Stimulated activated naive CD8-positive, alpha-beta T cell treated with anti-CD3 and anti-CD28 coated beads, Interleukin-15, amount 100 ng/mL, for 72 hours (primary cell): ENCODE measurements at places on chromosomes 16 and 17.
A peak's percentile ranks its signal among the peaks of the same experiment; 100 is the strongest.

- DNase-seq = peak; percentile 54
These were observed 46.6 kb upstream of the NUDT7 start for GRCh38 chr16:77675464-77676324.

GRCh38 chr16:76345163-76345661, 68.0 kb downstream of the CNTNAP4 start:
- no peak for DNase-seq

- DNase-seq = peak; percentile 1
These were observed 34.5 kb downstream of the TNFRSF13B start for GRCh38 chr17:16937431-16937830.

DNA sequence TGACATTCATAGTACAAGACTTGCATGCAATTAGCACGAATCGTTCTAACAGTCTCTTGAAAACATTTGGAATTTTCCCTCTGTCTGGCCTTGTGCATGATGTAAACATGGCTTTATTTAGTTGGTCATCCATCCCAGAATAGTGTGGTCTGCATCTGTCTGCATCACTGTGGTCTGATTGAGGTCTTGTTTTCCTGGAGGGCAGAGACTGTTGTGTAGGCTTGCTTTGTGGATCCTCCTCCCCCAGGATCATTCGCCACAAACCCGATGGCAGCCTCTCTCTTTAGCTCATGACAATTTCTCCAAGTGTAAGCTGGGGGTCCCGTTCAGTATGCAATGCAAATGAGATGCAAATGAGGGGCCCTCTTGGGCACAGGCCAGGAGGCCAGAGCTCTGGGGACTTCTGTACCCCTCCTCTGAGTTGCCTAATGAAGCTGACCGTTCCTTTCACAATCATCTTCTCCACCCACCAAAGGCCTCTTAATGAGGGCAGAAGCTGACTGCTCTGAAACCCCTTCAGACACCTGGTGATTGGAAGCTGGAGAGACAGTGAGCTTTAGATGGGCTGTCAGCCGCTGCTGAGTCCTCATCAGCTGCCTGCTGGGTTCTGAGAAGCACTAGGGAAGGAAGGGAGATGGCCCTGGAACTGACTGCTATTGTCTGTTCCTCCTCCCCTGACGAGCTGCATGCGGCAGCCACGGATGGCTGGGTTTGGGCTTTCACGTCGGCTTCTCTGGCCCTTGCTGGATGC, 201.2 kb upstream of the CACNG3 start:
- no peak for DNase-seq

DNA sequence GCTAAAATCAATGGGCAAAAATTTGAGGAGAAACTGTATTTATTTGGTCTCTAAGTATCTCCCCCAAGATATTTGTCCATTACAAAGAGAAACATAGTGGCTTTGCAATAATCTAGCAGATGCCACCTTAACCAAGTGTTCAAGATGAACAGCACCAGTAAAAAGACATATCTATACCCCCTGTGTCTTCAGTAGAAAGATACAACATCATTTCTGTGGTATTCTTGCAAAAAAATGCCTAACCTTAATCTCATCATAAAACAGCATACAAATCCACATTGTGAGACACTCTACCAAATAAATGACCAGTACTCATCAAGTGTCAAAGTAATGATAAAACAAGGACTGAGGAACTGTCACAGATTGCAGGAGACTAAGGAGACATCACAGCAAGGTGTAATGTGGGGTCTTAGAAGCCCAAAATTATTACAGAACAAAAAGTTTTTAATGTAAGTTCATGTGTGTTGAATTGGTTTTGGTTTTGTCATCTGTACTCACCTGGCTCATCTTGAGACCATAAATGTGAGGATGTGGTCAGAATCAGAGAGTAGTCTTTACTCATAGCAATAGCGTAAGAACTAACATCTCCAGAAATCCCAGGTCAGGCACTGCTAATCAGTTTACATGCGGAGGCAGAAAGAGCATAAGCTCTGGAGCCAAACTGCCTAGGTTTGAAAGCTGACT, 77.2 kb downstream of the AATF start:
- DNase-seq = peak; percentile 14

GRCh38 chr17:68606451-68607307, 5.5 kb upstream of the FAM20A start:
- DNase-seq = no peak

- DNase-seq = no peak
These were observed 22.6 kb downstream of the NT5M start for GRCh38 chr17:17325816-17326215.

DNA sequence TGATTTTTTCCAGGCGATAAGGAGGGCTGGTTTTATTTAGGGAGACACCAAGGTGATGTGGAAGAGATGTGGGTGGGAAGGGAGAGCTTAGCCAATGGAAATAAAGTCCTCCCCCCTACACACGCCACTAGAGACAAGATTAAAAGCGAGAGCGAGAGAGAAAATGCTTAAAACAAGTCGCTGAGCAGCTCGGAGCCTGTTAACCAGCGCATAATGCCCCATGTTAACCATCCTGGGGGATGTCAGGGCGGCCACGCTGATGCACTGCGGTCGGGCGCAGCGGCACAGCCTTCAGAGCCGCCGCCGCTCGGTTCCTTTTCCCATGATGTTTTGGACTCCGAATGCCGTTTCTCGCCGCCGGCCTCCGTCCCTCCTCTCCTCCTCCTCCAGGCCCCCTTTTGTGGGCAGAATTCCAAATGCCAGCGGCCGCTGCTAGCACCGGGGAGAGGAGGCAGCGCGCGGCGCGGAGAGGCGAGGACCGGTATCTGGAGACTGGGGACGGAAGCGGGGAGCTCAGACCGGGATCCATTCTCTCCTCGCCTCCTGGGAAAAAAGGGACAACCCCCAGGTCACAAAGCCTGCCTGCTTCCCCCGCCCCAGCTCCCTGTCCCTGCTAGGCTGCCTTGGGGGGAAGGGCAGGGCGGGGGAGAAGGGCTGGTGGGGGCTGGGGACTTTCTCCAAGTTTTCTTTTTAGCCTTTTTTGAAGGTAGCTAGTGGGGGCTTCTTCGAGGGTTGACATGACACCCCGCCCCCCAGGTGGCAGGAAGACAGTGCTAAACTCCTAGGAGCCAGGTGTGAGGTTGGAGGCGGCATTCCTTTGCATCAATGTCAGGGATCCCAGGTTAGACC, 98.1 kb upstream of the CCL2 start:
- DNase-seq = no peak

DNA sequence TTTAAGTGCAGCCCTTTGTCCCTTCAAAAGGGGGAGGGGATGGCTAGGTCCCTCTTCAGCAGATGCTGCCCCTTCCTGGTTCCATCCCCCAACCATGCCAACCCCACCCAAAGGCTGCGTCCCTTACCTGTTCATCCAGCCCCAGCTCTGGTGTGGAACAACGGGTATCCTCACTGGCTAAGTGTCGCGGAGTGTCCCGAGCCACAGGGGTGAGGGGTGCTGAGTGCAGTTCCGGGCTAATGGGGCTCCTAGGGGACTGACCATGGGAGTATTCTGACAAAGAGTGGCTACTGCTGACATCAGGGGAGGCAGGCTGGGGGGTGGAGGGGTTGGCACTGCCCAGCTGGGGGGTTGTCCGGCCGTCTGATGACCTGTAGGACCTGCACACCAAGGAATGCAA, 32.9 kb downstream of the STH start:
- DNase-seq = no peak

- no peak for DNase-seq
These were observed 17.4 kb upstream of the MTSS2 start for GRCh38 chr16:70703041-70703834.

GRCh38 chr17:50269477-50270434, 4.5 kb upstream of the TMEM92 start:
- peak; percentile 69 for DNase-seq

- no peak for DNase-seq
These were observed 15.4 kb upstream of the ST6GALNAC2 start for GRCh38 chr17:76601065-76601464.

DNA sequence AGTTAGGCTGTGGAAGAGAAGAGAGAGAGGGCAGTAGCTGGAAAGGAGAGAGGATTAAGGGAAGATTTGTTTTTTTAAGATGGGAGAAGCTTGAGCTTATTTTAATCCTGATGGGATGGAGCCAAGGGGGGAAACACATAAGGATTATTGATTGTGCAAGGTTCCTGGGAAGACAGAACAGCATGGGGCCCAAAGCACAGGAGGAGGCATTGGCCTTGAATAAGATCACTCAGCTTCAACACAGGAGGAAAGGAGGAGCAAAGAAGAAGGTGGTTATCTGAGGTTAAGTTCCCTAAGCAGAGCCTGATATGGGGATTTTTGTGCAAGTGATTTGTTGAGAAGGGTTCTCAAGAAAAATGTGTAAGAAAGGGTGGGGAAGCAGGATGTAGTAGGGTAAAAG, 169.8 kb downstream of the ABCC12 start:
- no peak for DNase-seq

GRCh38 chr16:88839745-88840599, 16.8 kb downstream of the GALNS start:
- DNase-seq = no peak

GRCh38 chr17:46730679-46731078, 87.8 kb downstream of the WNT3 start:
- DNase-seq = no peak

GRCh38 chr17:17141860-17142552, 64.1 kb downstream of the PLD6 start:
- DNase-seq = peak; percentile 33

GRCh38 chr17:66381701-66382362, 79.4 kb downstream of the PRKCA start:
- DNase-seq = no peak

DNA sequence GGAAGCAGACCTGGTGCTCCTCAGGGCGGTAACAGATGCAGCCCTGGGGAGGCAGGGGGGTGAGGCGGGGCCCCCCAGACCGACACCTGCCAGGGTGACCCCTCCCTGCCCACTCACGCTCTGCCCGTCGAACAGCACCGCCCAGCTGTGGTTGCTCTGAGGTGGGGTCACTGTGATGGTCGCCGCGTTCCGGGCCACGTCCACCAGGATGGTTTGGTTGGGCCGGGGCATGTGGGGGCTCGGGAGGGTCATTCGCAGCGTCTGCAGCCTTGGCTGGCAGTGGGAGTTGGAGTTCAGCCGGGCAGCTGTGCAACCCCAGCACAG, 692 bp downstream of the BRICD5 start:
- DNase-seq = no peak

DNA sequence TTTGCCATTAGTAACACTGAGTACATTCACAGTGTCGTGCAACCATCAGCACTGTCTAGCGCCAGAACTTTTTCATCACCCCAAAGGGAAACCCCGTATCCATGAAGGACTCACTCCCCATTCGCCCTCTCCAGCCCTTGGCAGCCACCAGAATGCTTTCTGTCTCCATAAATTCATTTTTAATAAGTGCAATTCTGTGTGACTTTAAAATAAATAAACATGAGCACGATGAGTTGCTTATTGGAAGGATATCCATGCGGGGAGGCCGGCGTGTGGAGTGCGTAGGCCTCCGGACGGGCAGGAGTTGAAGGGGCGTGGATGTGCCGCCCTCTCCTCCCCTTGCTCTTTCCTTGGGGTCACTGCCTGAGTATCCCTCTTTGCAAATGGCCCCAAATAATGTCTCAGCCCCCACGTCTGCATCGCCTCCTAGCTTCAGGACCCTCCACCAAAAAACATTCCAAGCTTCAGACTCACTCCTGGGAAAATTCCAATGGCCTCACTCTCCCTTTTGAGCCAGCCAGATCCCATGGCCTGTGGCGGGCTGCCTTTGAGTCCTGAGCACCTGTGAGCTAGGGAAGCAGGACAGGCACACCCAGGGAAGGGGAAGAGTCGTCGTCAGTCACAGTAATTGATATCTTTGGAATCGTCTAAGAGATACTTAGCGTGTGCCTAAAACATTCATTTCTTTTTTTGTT, 306.3 kb downstream of the SEC14L1 start:
- no peak for DNase-seq

DNA sequence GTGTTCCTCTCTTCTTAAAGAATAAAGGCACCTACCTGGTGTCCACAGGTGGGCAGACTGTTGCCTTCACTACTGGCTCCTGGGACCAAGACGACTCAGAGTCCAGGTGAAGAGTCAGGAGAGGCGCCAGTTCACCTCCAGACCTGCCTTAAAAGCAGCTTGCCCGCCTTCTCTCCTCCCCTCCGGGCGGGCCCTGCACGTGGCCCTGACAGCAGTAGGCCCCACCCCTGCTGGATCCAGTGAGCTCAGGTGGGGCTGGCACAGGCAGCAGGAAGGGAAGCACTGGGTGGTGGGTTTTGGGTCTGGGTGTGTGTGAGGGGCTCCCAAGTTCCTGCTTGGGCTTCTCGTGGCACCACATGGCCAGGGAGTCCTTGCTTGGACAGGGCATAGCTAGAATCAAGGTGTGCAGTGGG, at the start of gene TNS4:
TSS of gene TNS4 (minus strand) at position 125 of the 413 bp plus-strand sequence. CDS start 5,198 bp downstream, outside the sequence.
- DNase-seq = no peak

DNA sequence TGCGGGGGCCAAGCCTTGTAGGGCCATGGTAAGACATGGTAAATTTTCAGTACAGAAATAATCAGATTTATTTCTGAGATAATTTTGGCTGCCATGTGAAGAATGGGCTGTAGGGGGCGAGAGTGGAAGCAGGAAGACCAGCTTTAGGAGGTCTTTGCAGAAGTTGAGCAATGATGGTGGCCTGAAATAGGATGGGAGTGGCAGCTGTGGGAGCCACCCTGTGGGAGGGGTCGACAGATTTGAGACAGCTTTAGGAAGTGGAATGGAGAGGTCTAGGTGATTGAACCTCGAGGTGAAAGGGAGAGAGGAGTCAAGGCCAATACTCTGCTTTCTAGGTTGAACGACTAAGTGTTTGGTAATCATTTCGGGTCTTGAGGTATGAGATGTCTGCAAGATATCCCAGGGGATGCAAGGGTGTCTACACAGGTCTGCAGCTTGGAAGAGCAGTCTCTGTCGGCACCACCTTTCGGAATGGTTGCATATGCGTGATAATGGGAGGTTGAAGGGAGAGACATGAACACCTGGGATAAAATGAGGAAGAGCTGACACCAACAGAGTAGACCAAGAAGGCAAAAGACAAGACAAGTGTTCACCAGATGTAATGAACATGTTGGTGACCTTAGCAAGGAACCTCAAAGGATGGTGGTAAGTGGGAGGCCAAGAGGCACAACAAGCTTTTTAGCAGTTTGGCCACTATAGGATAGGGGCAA, 4.2 kb upstream of the ATXN7L3 start:
- peak; percentile 59 for DNase-seq

DNA sequence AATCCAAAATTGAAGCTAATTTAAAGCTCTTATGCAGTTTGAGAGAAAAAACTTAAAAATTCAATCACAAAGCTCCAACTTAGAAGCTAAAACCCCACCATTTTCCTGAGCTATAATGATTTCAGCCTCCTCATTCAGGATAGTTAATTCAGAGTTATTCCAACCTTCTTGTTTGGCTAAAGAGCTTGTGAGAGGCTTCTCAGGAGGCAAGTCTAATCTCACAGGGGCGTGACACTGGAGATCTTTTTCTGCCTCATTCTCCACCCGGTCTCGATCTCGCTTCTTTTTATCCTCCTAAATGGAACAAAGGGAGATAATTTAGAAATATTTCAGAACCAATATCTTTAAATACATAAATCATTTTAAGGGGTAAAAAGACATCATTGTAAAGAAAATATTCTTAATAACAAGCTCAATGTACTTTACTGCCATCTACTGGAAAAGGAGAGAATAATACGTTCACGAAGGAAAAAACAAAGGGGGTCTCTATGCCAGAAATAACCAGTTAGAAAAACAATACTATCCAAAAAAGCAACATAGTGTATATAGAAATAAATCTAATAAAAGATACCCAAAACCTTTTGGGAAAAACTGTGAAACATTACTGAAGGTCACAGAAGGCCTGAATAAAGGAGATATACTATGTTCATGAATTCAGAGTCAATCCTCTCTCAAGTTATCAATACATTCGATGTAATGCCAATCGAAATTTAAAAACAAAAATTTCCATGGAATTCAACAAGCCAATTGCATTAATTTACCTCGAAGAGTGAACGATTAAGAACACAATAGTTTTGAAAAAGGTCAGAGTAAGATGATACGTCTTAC, 13.9 kb downstream of the BRD7 start:
- DNase-seq = no peak

- no peak for DNase-seq
These were observed 60.1 kb upstream of the NOL11 start for GRCh38 chr17:67657596-67657995.
